Urinary bladder (tissue), 4 donors: ENCODE measurements at places on chromosomes 5 and 9.
A peak's percentile ranks its signal among the peaks of the same experiment; 100 is the strongest.

GRCh38 chr5:171340491-171340890 is 31.4 kb downstream of the TLX3 start:
- DNase-seq: no peak

GRCh38 chr5:167987490-167988280 is 303.8 kb upstream of the WWC1 start:
- DNase-seq: no peak

GRCh38 chr9:87657190-87657589 is 68.7 kb upstream of the CTSL start:
- no peak for DNase-seq

- no peak for DNase-seq
These were observed 177.3 kb upstream of the ACTBL2 start for GRCh38 chr5:57659886-57660285.

- no peak for DNase-seq
These were observed 13.5 kb downstream of the BTNL9 start for GRCh38 chr5:181053488-181054121.

DNA sequence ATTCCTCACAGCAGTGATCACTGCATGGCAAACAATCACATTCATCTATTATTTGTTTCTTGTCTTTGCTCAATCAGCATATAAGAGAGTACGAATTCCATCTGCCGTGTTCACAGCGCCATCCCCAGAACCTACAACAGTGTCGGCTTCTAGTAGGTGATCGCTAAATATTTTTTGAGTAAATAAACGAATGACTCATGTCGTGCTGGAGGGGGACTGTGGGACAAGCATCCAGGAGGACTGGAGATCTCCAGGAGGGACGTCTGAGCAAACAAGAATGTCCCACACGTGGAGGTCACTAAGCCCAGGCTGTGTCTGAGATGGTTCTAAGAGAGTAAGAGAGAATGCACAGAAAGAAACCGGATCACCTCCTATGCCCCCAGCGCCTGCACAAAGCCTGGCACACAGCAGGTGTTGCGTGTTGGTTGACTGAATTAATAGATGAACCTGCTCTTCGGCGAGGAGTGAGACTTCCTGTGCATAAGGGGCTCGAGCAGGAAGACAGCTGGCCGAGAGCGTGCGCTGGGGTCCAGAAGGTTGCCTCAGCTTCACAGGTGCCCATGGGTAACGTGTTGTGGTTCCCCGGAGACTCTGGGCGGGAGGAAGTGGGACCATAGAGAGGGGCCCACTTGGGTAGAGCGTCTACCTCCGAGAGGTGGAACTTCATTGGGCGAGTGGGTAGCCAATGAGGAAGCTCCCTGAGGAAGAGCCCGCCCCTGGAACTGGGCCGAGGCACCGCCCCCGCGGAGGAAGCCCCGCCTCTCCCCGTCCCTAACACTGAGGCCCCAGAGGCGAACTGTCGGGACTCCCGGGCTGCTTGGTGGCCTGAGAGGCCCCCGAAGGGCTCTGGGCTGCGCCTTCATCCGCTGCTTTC is 193.0 kb downstream of the MELK start:
- DNase-seq: peak; percentile 15

- DNase-seq: no peak
These were observed 23.9 kb upstream of the FANCC start for GRCh38 chr9:95341293-95341962.

DNA sequence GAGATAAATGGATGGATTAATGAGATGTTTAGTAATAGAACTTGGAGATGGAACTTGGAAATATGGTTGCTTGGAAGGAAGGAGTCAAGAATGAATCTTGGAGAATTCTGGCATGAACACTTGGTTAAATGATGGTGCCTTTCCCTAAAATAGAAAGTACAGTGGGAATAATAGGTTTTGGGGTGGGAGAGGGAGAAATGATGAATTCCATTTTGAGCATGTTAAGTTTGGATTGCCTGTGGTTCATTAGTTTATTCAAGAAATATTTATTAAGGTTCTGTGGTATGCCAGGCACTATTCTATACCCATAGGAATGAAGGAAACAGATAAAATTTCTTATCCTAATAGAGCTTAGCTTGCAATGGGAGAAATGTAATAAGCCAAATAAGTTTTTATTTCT is 58.4 kb downstream of the PBX3 start:
- DNase-seq: no peak

- no peak for DNase-seq
These were observed 8.1 kb downstream of the UBQLN1 start for GRCh38 chr9:83699615-83700014.

GRCh38 chr5:168712280-168712924 is 133.2 kb upstream of the PANK3 start:
- no peak for DNase-seq
